ENCODE measurements at places on chromosomes 4 and X.
A peak's percentile ranks its signal among the peaks of the same experiment; 100 is the strongest.

GRCh38 chr4:113831457-113831856 is 69.9 kb upstream of the CAMK2D start:
- no peak overlapping the region for H3K27ac ChIP-seq
- H3K27me3 ChIP-seq, result no peaks in the 10 kb centered on the region
- peaks cover 2% of the 10 kb centered on the region for H3K4me1 ChIP-seq
- H3K4me3 ChIP-seq, result no peak overlapping the region
- no peaks in the 10 kb centered on the region for H3K36me3 ChIP-seq

DNA sequence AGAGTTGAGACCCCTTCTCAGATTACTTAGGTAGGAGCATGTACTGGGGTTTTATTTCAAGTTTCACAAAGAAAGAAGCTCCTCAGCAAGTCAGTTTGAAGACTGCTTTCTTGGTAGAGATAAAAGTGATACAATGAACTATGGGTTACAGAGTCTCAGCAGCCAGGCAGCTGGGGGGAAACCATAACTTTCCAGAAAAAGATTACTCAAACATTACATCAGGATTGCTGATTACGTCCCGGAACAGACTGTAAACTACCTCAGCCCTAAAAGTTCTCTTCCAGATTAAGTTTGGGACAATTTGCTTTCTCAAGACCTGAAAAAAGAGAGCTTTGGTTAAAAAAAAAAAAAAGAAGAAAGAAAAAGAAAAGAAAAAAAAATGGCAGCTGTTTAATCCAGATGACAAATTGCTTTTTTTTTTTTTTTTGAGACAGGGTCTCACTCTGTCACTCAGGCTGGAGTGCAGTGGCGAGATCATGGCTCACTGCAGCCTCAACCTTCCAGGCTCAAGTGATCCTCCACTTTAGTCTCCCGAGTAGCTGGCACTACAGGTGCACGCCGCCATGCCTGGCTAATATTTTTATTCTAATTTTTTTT is 16.6 kb downstream of the SAT1 start:
- H3K27ac ChIP-seq, result peak overlapping the region; percentile 38
- H3K4me1 ChIP-seq, result peaks cover 2% of the 10 kb centered on the region
- no peaks in the 10 kb centered on the region for H3K36me3 ChIP-seq
- H3K4me3 ChIP-seq, result no peak overlapping the region
- H3K27me3 ChIP-seq, result no peaks in the 10 kb centered on the region

GRCh38 chr4:177159600-177159999 is 150.1 kb upstream of the NEIL3 start:
- no peak overlapping the region for H3K27ac ChIP-seq
- DNase-seq, result no peak
- no peak overlapping the region for H3K4me3 ChIP-seq
- no peaks in the 10 kb centered on the region for H3K27me3 ChIP-seq
- no peaks in the 10 kb centered on the region for H3K4me1 ChIP-seq

- H3K36me3 ChIP-seq, result no peaks in the 10 kb centered on the region
- no peak for DNase-seq
- no peaks in the 10 kb centered on the region for H3K4me1 ChIP-seq
Measured at GRCh38 chrX:70354716-70355115, 64.8 kb downstream of the KIF4A start.

GRCh38 chr4:38819569-38819968 is 15.0 kb upstream of the TLR1 start:
- no peak overlapping the region for H3K4me3 ChIP-seq
- no peaks in the 10 kb centered on the region for H3K36me3 ChIP-seq
- no peak overlapping the region for H3K27ac ChIP-seq
- DNase-seq, result no peak

GRCh38 chrX:16100673-16101072 is 22.7 kb upstream of the GRPR start:
- no peaks in the 10 kb centered on the region for H3K36me3 ChIP-seq
- H3K27me3 ChIP-seq, result no peaks in the 10 kb centered on the region
- no peak for DNase-seq
- no peak overlapping the region for H3K4me3 ChIP-seq

DNA sequence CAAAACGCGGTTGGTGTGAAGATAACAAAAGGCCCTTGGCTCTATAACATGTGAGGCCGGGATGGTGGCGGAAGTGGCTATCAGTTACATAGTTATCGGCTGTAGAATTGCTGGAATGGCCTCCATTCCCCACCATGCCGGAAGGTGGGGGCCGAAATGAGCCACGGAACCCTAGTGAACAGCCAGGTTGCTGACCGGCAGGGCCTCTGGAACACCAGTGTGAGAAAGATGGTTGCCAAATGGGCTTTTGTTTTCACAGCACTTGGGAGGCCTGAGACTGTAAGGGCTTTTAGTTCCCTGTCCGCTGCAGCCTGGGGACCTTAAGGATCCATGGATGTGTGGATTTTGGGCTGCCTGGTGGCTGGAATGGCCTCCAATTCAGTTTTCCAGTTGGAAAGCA is 23.3 kb upstream of the ARX start:
- no peaks in the 10 kb centered on the region for H3K27me3 ChIP-seq
- H3K36me3 ChIP-seq, result no peaks in the 10 kb centered on the region
- no peak overlapping the region for H3K4me3 ChIP-seq
- no peak overlapping the region for H3K27ac ChIP-seq
- no peaks in the 10 kb centered on the region for H3K4me1 ChIP-seq
